ENCODE measurements at places on chromosomes 3 and 15.

GRCh38 chr3:120763601-120764000 lies 21.1 kb downstream of the GTF2E1 start:
- no peak for DNase-seq

DNA sequence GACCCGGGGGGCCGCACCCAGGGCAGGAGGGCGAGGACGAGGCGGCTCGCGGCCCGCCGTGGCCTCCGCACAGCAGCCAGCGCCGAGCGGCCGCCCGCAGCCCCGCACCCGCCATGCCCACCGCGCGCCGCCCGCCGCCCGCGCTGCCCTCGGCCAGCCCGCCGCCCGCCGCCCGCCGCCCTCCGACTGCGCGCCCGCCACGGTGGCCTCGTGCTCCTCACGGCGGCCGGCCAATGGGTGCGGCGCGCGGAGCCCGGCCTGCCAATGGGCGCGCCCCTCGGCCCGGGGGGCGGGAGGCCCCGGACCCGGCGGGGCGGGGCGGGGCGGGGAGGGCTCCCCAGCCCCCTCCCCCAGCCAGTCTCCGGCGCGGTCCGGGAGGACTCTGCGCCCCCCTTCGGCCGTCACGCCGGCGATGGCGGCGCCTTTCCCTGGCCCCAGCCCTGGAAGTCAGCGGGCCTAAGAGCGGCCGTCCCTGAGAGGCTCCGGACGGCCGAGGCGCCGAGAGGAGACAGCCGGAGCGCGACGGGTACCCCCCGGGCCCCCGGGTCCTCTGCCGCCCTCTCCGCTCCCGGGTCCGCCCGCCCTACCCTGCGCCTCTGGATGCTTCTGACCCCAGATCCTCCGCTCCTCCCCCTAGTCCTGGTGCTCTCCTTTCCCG lies at the start of gene NT5DC2:
Gene NT5DC2 (minus strand): TSS at position 235 of the 658 bp plus-strand sequence. CDS start 120 bp downstream, at position 115.
- no peak for DNase-seq

DNA sequence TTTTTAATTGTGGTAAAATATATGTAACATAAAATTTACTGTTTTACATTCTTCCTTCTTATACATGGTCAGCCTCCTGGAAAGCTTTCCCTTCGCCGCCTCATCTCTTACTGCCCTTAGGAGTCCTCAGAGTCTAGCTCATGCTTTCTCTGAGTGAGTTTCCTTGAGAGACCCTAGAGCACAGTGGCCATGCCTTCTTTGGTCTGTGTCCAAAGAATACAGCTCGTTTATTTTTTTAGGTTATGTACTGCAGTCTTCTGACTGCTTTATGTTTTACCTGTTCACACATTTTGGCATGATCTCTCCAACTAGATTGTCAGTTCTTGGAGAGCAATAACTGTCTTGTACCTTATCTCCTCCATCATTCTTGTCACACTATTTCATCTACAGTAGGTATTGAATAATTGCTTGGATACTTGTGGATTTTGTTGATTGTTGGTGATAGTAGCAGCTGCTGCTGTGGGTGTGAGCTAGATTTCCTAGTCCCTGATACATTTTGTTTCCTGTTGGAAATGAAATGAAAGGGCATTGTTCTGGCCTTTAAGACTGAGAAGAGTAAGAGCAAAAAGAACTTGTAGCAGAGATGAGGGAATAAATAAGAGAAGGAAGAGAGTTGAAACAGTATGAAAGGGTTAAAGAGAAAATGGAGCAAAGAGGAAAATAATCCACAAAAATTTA lies 10.9 kb downstream of the ARIH2 start:
- DNase-seq = no peak

DNA sequence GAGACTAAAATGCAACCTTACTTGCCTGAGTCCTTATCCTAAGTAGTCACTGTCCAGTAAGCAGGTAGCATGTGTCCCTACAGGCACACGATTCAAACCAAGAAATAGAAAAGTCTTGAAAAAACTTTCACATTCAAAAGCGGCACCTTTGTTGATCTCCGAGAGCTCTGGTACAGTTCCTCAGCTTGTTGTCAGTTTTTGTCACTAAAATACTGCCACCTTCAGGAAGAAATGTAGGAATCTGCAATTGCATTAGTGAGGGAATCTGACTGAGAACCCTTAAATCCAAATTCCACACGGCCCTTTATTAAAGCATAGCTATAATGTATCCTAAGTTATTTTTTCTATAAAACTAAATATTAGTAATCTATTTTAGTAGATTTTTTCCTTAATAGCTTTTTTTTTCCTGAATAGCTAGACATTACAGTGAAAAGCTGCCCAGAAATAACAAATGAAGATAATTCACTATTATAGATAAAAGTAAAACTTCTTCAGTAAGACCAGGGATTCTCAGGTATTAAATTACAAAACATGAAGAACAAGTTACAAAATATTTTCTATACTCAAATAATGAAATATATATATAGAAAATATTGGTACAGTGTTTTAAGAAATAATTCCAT lies 44.0 kb downstream of the CCDC54 start:
- peak; percentile 50 for DNase-seq

DNA sequence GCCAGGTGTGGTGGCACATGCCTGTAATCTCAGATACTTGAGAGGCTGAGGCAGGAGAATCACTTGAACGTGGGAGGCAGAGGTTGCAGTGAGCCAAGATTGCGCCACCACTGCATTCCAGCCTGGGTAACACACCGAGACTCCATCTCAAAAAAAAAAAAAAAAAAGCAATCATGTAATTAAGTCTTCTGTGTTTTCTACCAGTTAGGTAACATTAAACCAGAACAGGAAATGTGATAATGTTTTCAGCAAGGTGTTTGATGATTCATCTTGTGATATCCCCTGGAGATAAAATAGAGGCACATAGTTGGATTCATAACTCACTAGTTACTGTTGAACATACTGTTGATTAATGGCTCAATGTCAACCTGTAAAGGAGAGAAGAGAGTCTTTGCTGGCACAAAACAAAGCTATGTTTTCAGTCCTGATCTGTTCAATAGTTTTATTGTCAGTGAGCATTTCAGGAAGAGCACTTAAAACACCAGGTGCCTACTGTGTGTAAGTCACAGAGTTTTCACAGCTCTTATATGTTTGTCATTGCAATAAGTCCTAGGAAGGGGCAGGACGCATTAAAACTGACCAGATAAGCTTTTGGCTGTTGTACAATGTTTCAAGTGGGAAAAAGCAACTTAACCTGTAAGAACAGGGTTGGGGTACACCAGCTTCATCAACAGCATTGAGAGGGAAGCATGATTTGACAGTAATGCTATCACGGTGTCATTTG lies 19.5 kb downstream of the DNAJB11 start:
- DNase-seq = no peak

- DNase-seq = no peak
Observed at GRCh38 chr3:71070497-71071463, 512.7 kb downstream of the FOXP1 start.

GRCh38 chr3:159831466-159831865 lies 157.2 kb upstream of the IL12A start:
- no peak for DNase-seq

- DNase-seq = no peak
Observed at GRCh38 chr15:69590932-69591524, 138.4 kb downstream of the RPLP1 start.

- DNase-seq = no peak
Observed at GRCh38 chr3:18424729-18425640, at the start of gene SATB1. TSS of gene SATB1 (minus strand) at chr3:18425339. CDS start at chr3:18420967, 4,372 bp downstream.

Data from GM12864 (cell line).